NCI-H748 treated with DMSO at 0.1 percent for 48 hours (cell line): ENCODE measurements at places on chromosomes 5 and 9.
A peak's percentile ranks its signal among the peaks of the same experiment; 100 is the strongest.

DNA sequence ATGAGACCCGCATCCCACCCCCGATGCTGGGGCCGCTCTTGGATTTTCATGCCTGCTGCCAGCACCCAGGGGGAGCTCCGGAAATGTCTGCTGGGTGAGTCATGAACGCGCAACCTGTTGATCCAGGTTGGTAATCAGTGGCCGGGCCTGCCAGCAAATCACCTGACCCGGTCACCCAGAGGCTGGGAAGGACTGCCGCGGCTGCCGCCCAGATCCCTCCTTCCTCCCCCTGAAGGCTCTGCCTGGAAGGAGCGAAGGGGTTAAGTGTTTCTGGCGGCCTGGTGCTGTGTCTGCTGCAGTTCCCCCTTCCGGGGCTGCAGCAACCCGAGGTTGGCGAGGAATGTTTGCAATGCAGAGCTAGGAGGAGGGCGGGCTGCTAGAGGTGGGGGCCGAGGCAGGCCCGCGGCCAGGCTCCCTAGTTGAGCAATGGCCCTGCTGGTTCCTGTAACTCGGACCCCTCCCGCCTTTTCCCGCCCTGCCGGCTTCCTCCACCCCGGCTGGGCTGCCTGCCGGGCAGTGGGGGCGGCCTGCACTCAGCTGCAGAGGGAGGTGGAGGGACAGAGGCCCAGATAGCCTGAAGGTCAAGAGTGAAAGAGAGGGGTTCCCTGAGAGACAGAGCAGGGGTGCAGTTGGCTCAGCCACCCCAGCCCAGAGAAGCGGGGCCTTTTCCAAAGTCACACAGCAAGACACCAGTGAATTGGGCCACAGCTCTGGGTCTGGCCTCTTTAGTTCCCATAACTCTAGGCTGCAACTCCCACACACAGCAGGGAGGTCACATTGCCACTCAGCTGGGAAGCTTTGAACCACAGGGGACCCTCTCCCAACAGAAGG, 156.3 kb upstream of the IER5L start:
- no peak for DNase-seq

DNA sequence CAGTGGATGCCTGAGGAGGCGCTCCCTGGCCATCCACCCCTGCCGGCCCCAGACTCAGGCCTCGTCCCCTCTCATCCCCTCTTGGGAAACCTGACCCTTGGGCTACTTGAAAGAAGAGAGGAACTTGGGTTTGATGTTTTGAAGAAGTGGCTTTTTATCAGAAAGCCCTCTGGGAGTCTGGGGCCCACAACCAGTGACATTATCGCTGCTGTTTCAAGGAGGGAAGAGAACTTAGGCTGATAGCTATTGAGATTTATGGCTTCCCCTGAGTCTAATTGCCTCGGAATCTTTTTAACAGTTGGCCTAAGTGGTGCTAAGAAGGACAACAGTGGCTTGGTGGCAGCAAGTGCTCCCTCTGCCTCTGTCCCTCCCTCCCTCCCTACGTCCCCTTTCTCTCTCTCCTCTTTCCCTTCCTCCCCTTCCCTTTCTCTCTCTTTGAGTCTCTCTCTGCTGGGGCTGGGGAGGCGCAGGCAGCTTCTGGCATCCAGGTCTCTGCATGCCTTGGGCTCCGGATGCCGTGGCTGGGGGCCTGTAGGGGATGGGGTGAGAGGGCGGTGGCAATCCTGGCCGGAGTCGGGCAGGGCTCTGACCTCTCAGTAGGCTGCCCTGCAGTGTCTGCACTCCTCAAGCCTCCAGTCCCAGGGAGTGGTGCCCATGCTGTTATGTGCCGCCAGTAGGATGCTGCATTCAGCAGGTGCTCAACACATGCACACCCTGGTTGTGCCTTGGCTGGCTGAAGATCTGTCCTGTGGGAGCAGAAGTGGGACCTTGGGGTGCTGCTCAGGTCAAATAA, 49.6 kb upstream of the RXRA start:
- DNase-seq: no peak

- no peak for DNase-seq
Measured at GRCh38 chr5:17229313-17229712, 11.9 kb downstream of the BASP1 start.

DNA sequence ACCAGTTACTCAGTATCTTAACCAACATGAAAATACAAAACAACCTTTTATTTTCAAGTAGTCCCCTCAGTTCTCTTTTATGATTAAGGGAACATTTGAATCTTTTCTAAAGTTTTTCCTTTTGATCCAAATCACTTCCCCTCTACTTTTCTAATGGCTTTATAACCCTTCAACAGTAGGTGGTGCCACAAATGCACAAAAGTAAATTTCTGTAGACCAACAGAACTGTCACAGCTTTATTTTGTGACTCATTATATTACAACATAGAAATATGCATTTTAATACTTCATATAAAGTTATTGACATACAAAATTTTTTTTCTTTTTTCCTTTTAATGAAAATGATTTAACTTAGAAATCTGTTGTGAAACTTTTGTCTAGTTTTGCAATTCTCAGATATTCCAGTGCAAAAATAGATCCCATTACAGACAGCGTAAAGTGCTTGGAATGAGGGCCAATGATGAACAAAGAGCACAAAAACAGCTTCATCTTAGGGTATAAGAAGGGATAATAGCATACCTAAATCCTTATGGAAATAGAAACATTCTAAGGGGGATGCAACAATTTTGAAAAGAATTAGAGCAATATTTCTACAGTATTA, 17.0 kb downstream of the NIPSNAP3B start:
- no peak for DNase-seq

DNA sequence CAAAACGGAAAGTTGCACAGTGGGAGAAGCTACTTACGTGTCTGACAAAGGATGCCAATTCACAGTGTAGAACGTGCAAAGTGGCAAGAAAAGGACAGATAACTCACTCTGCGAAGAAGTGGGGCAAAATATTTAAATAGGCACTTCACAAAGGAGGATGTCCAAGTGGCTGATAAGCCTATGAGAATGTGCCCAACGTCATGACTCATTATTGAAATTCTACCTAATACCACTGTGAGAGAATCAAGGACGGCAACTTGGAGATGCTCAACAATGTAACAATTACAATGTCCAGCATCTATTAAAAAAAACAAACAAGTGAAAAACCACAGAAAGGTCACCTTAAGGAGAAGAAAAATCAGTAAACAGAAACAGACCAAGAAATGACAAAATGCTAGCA, 59.0 kb downstream of the NACC2 start:
- no peak for DNase-seq

DNA sequence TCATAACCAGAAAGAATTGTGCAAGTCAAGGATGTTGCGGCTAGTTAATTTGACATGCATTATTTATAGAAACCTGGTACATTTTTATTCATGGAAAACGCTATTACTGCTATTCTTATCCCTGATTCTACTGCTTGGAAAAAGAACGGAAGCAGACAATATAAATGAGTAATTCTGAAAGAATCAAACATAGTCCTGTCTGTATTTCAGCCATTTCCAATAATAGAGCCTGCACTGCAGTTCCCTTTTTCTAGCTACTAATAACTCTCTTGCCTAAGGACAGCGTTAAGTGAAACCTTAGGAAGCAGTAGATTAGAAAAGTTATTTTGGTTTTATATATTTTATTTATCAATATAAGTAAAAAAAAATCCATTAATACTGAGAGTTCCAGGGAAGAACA, 414.9 kb downstream of the CYLC2 start:
- no peak for DNase-seq

- DNase-seq: no peak
Measured at GRCh38 chr9:70954126-70954525, 167.3 kb downstream of the TRPM3 start.

DNA sequence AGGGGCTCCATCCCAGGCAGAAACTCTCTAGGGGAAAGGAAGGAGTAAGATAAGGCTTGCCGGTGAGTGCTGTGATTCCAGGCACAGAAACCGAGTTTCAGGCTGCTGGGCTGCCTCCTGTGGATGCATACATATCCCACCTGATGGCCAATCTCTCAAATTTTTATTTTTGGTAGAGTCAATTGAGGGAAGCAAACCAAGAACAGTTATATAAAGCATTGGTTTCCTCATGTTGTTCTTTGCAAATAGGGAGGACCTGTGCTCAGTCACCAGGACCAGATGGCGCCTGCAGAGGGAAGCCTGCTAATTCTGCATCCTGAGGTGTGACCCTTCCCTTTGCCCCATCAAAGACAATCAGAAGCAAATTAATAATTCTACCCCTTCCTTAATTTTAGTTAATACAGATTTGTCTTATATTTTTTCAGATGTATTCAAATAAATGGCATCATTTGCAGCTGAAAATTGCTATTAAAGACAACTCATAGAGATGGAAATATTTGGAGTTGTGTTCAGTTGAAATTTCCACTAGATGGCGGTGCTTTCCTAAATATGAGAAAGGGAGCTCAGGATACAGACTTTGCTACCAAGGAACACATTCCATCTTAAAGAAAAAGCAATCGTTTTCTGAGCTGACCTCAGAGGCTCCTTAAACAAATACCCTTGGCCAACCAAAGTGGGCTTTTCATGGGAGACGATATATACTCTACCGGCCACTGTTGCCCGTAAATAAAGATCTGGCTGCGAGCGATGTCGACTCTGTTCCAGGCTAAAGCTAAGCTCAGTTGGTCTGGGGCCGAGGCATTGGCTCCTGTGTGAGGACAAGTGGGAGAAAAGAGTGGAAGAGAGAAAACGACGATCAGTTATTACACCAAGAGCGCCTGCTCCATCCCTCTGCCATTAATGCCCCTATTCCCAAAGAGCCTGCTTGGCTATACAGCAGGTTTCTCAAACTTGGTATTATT, 225.7 kb upstream of the KLF9 start:
- peak; percentile 54 for DNase-seq

GRCh38 chr9:16115994-16116393, 563.2 kb downstream of the CCDC171 start:
- DNase-seq: no peak

DNA sequence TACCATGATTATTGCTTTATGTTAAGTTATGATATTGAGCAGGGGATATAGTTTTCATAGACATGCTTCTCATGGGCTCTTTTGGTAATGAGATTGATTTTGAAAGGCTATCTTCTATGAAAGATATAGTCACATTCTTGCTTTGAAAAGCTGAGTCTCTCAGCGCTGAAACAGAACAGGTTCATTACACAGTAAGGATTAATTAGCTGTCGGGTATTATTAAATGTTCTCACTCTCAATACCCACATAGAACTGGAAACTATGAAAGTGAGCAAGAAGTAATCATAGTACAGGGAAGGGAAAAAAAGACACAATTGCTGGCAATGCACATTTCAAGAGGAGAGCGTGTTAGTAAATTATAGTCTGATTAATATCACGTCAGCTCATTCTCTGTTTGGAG, 171.6 kb upstream of the GPR151 start:
- DNase-seq: no peak

DNA sequence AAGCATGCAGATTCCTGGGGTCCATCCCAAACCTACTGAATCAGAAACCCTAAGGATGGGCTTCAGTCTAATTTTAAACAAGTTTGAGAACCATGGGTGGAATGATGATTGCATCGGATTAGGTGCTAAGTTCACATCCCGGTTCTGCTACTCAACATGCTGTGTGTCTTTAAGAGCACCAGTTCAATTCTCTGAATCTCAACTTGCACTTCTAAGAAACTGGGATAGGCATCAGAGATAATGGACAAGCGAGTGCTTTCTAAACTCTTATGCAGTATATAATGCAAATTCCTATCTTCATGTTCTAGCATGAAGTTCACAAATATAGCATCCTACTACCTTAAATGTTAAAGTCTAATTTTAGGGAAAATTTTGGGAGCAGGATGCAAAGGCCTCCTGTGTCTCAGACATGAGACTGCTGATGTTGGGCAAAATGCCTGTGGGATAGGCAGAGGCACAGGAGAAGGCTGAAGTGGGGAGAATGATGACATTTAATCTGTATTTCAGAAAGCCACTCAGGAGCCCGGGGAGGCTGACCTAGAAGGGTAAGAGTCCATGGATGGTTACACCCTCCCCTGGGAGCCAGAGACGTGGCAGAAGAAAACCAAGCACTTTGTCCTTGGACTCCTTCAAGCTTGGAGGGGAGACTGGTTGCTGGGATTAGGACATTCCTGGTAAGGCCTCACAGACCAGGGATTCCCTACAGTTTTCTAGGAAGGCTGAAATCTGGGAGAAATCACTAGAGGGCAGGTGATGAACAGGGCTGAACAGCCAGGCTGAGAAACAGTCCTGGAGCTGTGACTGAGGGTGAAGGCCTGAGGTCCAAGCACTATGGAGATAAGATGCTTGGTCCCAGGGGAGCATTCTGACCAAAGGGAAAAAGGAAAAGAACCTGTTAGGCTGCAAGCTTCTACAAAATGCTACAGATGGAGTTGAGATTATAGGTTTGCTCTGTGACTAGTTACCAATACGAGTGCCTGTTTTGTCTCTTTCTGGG, 311.9 kb upstream of the PANK3 start:
- DNase-seq: no peak
